ENCODE measurements at places on chromosomes 3 and 15.

DNA sequence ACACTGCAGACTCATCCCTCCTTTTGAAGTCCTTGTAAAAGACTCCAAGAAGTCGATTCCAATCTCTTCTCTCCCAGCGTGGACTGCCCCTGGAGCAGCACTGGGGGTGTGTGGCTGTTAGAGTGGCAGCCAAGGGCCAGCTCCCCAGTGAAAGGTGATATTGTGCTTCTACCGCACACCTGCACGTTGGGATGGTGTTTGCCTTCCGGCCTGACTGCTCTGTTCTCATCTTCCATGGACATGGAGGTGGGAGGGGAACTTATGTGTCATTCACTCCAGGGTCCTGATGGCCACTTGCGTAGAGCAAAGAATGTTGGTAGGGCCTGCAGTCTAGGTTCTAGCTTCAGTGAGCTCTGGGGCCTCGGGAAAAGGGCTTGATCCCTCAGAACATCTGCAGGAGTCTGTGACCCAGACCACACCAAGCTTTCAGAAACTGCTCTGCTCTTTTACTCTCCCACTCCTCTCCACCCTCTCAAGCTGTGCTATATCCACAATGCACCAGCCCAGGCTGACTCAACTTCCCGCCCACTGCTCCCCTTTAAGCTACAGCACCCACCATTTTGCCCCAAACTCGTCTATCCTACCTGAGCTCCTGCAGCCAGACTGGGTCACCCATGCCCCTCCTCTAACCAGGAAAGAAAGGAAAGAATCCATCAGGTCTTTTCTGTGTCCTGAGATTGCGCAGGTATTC lies 31.3 kb downstream of the LIPC start:
- DNase-seq = no peak

- DNase-seq = no peak
Measured at GRCh38 chr3:149474250-149474817, at the start of gene TM4SF4. Gene TM4SF4, plus strand, starts transcription at chr3:149474697. Its CDS starts 181 bp downstream, at chr3:149474878.

DNA sequence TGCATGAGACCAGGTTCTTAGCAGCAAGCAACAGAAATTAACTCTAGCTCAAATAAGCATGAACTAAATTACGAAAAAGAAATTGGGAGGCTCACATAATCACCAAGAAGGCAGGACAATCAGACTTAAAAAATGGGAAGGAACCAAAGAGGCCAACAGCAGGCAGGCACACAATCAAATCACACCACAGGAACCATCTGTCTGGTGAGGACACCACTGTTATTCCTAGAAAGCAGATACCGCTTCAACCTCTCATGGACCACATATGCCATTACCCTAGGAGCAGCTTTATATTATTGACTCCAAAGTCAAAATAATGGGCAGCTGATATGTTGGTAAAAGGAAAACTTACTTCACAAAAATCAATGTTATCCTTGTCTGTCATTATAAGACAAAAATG lies 51.6 kb downstream of the SUCLG2 start:
- DNase-seq = no peak

GRCh38 chr3:122283796-122284445 lies 41.1 kb upstream of the CSTA start:
- DNase-seq = no peak

GRCh38 chr15:62931650-62932049 lies 110.9 kb upstream of the TPM1 start:
- DNase-seq = no peak

GRCh38 chr3:134713671-134714070 lies 62.8 kb upstream of the KY start:
- no peak for DNase-seq

- no peak for DNase-seq
Measured at GRCh38 chr3:120625159-120625586, 29.0 kb downstream of the NDUFB4 start.

GRCh38 chr3:42096796-42097565 lies 5.8 kb downstream of the TRAK1 start:
- no peak for DNase-seq

- no peak for DNase-seq
Measured at GRCh38 chr15:25981114-25981513, 118.0 kb upstream of the ATP10A start.

DNA sequence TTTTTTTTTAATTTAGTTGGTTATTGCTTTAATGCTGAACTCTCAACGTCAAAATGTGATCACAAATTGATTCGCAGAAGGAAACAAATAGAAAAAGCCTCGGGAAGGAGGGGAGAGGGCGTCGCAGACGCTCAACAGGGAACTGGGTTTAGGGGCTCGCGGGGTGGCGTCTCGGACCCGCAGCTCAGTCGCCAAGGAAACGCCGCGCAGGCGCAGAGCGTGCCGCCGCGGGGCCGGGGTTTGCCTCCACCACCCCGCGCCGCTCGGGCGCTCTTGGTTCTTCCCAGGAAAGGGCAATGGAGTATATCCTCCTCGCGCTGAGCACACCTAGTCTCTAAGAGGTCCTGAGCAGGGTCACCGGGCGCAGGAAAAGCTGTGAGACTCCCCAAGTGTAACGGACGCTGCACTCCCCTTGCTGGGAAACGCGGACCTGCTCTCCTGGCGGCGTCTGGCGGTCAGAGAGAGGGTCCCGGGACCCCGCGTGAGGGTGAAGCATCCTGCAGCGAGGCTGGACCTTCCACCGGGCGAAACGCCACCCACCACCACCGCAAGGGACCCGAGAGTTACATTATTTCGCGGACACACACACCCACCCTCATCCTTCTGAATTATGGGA lies 753 bp downstream of the PLCH1 start:
- DNase-seq = no peak

DNA sequence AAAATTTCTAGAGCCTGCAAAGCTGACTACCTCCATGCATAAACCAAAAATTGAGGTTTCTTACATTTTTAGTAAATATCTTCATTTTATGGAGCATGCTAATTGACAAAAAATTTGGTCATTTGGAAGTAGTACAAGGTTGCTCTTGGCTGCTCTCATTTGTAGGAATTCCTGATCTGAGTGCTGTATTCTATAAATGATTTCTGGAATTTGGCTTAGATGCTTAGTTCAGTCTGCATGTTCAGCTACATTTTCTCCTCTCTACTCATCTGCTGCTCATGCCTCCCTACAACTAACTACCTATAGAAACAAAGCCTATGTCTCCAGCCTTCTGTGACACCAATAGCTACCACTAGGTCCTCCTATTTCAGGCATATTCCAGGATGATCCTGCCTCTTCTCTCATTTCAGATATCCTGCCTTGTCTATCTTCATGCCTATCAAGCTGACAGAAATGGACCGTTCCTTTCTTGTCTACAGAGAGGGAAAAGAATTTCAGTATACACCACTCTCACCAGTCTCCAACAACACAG lies 901.1 kb downstream of the TBL1XR1 start:
- DNase-seq = no peak

DNA sequence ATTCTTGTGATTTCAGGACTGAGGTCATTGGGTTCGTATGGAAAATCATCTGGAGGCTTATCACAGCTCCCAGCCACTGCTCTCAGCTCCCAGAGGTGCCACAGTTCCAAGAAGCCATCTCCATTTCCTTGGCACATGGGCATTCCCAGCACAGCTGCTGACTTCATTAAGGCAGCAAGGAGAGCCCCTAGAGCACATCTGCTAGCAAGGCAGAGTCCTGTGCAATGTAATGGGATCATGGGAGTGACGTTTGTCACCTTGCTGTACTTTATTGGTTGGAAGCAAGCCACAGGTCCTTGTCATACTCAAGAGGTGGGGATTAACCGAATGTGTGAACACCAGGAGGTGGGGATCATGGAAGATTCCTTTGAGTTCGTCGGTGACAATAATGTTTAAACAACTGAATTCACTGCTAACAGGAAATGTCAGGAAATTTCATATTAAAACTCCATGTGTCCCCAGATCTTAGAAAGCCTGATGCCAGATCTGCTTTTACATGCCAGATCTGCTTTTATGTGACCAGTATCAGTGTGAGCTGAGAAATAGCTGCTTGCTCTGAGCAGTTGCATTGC lies 148.8 kb downstream of the GABRG3 start:
- DNase-seq = no peak

DNA sequence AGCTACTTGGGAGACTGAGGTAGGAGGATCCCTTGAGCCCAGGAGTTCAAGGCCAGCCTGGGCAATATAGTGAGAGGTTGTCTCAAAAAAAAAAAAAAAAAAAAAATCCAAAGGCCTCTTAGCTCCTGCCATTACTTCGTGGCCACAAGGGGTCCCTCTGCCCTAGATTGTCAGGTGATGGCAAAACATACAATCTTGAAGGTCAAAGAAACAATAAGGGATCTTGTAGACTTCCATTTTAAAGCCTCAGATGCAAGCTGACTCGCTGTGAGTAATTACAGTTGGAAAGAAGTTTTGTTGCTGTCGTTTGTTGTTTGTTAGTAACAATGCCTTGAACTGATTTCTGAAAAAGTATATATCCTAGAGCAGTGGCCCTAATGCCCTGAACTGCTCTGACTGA lies 55.9 kb upstream of the PLCL2 start:
- DNase-seq = no peak

- no peak for DNase-seq
Measured at GRCh38 chr3:53211706-53212702, 43.8 kb downstream of the TKT start.

GRCh38 chr15:74983725-74984231 lies 11.6 kb upstream of the SCAMP5 start:
- no peak for DNase-seq

DNA sequence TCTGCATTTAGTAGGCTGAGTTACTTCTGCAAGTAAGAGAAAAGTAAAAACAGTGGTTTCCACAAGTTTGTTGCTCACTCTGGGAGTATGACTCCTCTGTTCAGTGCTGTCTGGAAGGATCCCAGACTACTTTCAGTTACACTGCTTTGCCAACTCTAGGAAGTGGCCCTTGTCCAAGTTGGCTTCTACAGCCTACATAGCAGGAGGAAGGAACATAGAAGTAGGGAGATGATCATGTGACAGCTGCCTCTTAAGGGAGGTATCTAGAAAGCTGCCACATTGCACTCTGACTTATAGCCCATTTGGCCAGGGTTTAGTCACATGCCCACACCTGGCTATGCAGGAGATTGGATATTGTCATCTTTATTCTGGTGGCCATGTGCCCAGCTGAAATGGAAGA lies 298.1 kb downstream of the NSUN3 start:
- peak; percentile 87 for DNase-seq

DNA sequence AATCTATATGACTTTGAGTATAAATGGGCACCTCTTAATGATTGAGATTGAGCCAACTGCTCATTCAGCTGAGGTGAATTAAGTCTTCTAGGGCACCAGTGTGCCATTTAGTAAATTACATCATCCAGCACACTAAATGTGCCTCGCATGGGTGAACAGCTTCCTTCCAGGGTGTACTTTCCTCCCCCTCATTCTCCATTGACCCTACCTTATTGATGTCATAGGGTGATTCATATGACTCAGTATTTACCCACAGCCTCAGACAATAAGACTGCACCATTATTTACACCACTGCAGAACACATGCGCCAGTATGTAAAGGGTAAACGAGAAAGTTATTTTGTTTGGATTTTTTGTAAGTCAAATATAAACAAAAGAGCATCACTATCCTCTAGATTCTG lies 185.2 kb upstream of the ARL6 start:
- no peak for DNase-seq

DNA sequence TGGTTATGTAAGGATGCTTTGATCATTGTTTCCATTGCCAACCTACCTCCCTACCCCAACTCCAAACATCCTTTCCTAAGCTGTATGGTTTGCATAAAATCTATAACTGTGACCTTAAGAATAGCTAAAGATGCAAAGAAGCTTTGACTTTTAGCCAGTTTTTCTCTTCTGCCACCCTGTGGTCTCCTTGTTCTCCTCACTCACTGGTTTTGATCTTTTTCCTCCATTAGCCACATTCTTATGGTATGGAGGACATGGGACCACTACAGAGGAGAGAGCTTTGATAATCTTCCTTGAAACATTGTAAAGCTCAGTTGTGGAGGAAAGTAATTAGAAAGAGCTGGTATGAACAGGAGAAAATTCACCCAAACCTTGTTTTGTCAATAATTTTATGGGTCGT lies 115.9 kb downstream of the NEK11 start:
- DNase-seq = no peak

DNA sequence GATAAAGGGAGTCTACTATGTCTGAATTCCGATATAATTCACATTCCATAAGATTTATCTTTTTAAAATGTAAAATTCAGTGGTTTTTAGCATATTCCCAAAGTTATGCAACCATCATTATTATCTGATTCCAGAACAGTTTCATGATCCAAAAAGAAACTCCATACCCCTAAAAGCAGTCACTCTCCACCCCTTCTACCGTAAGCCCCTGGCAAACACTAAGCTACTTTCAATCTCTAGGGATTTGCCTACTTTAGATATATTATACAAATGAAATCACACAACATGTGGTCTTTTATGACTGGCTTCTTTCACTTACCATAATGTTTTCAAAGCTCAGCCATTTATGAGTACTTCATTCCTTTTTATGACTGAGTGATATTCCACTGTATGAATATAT lies 65.6 kb downstream of the TMEM212 start:
- DNase-seq = no peak

GRCh38 chr3:173685456-173685855 lies 287.9 kb downstream of the NLGN1 start:
- DNase-seq = no peak

- DNase-seq = no peak
Measured at GRCh38 chr15:49715211-49715610, 94.4 kb downstream of the DTWD1 start.

- no peak for DNase-seq
Measured at GRCh38 chr3:182713743-182714517, 79.4 kb upstream of the ATP11B start.

DNA sequence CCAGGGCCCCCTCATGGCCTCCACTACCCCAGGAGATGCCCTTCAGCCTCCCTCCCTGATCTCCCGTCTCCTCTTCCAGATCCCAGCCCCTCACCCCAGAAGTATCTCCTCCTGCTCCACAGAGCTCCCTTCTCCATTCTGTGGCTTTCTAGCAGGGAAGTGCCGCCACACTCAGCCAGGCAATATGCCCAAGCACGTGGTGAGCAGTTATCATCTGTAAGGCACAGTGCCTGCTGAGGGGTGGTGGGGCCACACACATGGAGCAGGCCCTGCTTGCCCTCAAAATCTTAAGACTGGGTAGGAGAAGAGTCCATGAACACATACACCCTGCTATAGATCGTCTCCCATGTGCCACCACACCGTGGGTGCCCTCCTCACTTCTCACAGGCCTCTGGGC lies 2.4 kb upstream of the PHGR1 start:
- no peak for DNase-seq

- DNase-seq = no peak
Measured at GRCh38 chr15:88509321-88509720, 37.2 kb downstream of the DET1 start.

- DNase-seq = no peak
Measured at GRCh38 chr3:169430707-169431404, 232.7 kb downstream of the MECOM start.

- no peak for DNase-seq
Measured at GRCh38 chr3:35505772-35506171, 133.6 kb upstream of the ARPP21 start.

All from sigmoid colon (tissue), 7 donors.